Stimulated activated CD4-positive, alpha-beta T cell treated with anti-CD3 and anti-CD28 coated beads, Interleukin-12 subunit alpha, Interleukin-12 subunit beta, amount 100 ng/mL, for 24 hours (primary cell): ENCODE measurements at places on chromosomes 6 and 20.

DNA sequence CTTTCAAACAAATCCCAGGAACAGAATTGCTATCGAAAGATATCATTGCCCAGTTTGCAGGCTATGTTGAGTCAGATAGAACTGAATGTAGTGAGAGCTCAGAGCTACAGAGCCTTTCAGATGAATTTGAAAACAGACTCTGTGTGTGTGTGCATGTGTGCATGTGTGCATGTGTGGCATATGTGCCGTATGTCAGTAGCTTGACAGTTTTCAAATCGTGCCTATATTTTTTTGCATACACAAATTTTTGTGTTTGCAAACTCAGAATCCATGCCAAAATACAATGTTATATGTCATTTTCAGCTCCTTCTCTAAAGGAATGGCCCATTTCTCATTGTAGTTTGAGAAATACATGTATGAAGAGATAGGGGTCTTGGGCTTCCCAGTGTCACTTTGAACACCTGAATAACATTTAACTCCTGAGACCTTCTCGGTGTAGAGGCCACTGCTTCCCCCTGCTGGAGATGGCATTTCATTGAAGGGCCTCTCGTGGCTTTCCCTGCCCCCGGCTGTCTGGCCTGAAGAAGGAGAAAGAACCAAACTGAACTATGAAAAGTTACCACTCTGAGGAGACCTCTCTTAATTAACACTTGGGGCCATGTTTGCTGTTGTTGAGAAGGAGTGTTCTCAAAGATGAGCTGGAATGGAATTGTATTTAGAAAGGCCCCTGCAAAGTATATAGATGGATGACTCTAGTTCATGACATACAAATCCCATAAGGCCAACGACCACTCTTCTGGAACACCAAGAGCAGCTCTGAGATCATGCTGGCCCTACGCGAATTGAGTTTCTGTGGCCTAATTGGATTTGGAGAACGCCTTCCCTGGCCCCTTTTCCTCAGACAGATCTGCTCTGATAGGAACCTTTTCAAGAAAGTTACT, 58.7 kb downstream of the VAPB start:
- DNase-seq: peak; percentile 31

DNA sequence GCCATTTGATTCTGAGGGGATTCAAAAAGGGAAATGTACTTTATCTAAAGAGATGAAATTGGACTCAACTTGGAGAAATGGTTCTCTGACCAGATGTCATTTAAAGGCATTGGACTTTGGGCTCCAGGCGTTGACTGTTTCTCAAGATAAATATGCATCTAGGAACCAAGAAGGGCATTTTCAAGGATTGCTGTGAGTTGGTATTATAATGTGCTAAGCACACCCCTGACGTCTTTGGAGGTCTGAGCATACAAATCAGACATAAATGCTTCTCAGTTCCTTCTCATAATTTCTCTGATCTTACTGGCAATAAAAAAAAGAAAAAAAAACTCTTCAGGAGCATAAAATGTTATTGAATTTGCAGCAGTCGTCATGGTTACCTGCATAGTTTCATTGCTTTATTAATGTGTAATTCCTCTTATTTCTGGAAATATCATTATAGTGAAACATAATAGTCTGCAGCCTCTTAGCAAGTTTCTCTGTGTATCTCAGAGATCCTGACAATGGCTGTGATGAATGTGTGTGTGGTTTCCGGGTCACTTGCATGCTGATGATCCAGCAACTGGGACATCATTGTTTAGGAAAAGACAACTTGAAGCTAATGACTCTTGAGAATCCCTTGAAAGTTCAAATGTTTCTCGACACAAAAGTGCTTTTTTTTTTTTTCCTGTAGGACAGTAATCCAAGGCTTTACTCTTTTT, 136.0 kb downstream of the AIG1 start:
- no peak for DNase-seq

- DNase-seq: no peak
Observed at GRCh38 chr6:53333439-53334408, 15.0 kb downstream of the ELOVL5 start.

DNA sequence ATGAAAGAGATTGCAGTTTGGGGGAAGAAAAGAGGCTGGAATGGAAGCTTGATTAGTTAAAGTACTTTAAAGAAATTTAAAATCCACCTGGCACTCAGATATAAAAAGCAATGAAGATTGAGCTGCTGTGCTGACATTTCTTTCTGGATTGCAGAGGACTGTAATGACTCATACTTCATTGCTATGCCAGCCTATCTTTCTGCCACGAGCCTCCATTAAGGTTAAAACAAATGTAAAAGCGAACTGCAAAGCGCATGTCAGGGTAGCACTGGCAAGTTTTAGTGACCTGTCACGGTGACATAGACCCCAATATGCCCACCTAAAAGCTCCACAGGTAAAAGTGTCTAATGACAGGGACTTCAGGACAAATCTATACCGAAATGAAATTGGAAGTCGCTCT, 449.6 kb downstream of the C6orf118 start:
- no peak for DNase-seq

GRCh38 chr20:22536141-22536828, 48.1 kb downstream of the FOXA2 start:
- DNase-seq: no peak

GRCh38 chr6:166678426-166678825, 51.4 kb upstream of the RPS6KA2 start:
- no peak for DNase-seq
